ENCODE measurements at places on chromosomes 7 and 10.

- no peak for DNase-seq
Observed at GRCh38 chr7:91068136-91068795, 196.0 kb upstream of the FZD1 start.

GRCh38 chr7:70553364-70553763 is 578.6 kb upstream of the GALNT17 start:
- no peak for DNase-seq

DNA sequence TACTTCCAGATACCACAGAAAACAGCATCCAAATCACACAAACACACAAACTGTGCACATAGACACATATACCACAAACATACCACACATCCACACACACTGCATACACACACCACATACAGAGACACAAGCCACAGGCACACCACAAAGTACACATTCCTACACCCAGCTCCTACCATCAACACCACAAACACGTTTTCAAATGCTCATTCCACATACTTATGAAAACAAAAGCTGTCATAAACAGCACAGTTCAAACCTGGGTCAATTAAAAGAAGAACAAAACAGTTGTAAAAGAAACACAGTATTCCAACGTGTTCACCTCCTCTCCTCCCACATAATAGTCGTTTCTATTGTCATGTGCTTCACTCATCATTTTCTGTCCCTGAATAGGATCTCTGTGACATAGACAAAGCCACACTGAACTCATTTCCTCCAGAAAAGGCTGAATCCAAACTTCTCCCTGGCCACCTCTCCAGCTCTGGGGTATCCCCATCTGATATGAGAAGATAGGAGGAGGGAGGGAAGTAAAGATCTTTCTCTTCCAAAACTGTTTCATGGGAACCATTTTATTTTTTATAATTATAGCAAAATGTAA is 89.2 kb downstream of the CXCL12 start:
- no peak for DNase-seq

DNA sequence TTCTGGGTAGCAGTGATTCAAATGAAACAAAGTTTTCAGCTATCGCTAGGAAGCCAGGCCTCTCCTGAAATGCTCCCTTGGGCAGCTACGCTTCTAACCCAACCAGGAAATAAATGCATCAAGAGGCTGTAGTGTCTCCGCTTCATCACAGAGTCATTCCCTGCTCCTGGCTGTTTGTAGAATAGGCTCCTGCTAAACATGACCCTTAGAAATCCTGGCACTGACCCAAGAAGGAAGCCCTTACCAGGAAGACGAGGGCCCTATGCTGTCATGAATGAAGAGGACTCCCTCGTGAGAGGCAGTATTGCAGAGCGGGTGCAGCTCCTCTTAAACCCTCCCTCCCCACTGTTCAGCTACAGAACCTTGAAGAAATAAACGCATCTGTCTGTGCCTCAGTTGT is 48.3 kb downstream of the NOD1 start:
- no peak for DNase-seq

GRCh38 chr7:2969398-2970306 is 74.0 kb downstream of the CARD11 start:
- DNase-seq: no peak

- DNase-seq: no peak
Observed at GRCh38 chr10:59373071-59373470, 10.7 kb upstream of the FAM13C start.

DNA sequence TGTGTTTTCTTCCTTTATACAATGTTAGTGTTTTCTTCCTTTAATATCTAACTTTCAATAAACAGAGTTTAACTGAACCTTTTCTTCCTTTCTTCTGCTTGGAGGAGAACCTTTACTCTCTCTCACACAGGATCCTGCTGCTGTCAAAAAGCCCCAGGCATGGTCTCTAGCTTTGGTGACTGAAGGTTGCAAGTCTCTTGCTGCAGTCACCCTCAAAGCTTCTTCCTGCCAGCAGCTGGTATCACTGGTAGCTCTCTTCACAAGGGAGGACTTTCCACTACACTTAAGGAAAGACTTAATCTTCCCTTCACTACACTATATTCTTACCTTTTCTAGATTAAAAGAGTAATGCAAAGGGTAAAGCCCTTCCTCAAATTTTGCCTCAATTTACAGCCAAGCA is 153.4 kb downstream of the SGMS1 start:
- no peak for DNase-seq

DNA sequence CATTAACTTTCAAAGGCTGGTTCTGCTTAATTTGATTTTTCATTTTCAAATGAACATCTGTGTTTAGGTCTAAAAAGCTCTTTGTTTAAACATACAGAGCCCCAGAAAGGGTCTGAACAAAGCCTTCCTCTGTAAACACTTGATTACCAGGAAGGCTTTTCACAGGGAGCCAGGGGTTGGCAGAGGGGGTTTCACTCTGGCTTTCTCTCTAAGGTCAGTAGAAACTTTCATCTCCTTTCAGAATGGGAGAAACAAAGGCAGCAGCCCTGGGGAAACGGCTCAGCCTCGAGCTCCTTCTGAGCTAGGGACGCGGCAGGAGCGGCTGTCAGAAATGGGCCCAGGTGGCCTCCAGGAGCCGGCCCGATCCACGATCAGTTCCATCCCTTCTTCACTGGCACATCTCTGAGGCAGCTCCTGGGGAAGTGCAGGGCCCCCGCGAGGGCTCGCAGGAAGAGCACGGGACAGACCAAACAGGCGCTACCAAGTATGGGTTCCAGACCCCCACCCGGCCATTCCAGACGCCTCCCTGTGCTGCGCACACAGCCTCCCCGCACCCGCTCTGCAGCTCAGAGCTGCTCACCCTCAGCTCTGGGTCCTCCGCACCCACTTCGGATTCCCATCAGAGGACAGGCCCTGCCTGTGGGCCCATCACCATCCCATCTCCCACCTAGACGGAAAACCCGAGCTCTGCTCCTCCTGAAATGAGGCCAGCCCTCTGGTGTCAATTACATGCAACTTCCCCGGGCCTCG is 124.1 kb downstream of the MAD1L1 start:
- no peak for DNase-seq

- DNase-seq: no peak
Observed at GRCh38 chr10:55746002-55746401, 615.1 kb downstream of the ZWINT start.

GRCh38 chr10:127720142-127720541 is 16.8 kb upstream of the FOXI2 start:
- DNase-seq: no peak

DNA sequence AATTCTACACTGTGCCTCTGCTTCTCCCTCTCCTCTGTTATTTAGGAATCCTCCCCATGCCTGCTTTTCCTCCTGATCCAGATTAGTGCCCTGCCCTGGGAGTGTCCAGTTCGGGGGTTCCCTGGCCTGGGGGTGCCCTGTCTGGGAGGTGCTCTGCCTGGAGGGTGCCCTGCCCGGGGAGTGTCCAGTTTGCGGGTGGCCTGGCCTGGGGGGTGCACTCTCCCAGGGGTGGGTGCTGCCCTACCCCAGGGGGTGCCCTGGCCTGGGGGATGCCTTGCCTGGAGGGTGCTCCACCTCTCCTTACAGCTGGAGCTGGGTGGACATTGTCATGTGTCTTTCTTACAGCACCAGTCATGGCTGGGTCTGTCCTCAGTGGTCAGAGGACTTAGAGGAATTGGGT is 20.2 kb downstream of the RAMP3 start:
- no peak for DNase-seq

- DNase-seq: no peak
Observed at GRCh38 chr7:13801669-13802068, 187.8 kb downstream of the ETV1 start.

DNA sequence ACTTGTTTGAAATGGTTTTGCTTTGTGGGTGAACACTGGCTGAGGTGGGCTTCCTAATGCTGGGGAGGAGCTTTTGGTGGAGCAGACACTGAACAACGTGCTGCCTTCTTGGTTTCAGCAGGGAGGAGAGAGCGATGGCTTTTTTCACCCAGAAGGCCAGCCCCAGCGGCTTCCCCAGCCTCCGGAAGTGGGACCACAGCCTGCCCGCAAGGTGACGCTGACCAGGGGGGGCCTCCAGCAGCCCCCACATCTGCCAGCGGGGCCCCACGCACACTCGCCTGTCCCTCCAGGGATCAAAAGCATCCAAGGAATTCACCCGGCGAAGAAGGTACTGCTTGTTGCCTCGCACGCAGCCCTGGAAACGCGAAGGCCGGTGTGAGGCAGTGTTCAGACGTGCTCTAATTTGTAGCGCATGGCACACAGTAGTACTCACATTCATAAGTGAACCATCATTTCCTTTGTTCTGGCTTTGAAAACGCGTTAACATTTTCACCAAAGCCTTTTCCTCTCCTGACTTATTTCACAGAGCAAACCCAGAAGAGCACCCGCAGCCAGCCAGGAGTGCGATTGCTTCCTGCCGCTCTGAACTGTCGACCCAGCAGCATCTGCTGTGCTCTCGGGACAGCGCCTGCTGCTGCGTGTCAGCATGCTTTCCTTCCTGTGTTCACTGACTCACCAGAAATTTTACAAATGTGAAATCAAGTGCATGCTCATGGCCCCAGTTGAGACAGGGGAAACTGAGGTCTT is 48.4 kb downstream of the SHH start:
- DNase-seq: peak; percentile 21

DNA sequence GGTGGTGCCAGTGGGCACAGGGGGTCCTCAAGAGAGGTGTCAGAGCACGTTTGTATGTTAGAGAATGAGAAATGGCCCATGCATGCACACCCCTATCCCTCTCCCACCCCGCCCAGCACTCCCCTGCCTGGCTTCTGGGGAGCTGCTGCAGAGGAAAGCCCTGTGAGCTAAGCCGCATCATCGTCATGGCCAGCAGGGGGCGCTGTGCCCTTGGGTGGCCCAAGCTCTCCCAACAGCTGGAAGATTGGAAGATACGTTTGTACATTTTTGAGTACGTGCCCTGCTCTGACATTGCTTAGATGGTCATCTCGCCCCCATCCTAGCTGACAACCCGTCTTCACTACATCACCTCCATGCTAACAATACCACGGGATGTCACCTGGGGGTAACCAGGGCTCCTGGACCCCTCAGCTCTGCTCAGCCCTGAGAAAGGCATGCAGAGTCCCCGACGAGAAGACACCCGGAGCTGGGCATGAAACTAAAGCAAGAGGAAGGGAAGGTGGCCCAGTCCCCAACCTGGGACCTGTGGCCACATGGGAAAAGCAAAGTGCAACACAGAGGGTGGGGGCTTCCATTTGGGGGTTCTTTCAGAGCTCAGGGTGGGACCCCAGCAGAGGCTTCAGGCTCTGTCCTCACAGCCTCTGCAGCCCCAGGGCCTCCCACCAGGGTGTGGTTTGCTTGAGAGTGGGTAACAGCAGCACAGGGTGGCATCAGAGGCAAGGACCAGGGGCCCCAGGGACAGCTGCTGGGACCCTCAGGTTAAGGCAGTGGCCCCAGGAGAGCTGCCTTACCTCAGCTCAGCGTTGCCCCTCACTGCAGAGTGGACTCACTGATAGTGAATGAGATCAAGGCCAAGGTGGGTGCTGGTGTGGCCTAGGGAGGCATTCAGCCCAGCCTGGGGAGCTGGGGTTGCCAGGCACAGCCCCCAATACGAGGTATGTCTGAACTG is 136.6 kb downstream of the PTPN20 start:
- peak; percentile 48 for DNase-seq

GRCh38 chr10:23344241-23344841 is at the start of gene C10orf67:
Gene C10orf67 (minus strand): TSS chr10:23344797. CDS start chr10:23344774, 23 bp downstream.
- DNase-seq: no peak

DNA sequence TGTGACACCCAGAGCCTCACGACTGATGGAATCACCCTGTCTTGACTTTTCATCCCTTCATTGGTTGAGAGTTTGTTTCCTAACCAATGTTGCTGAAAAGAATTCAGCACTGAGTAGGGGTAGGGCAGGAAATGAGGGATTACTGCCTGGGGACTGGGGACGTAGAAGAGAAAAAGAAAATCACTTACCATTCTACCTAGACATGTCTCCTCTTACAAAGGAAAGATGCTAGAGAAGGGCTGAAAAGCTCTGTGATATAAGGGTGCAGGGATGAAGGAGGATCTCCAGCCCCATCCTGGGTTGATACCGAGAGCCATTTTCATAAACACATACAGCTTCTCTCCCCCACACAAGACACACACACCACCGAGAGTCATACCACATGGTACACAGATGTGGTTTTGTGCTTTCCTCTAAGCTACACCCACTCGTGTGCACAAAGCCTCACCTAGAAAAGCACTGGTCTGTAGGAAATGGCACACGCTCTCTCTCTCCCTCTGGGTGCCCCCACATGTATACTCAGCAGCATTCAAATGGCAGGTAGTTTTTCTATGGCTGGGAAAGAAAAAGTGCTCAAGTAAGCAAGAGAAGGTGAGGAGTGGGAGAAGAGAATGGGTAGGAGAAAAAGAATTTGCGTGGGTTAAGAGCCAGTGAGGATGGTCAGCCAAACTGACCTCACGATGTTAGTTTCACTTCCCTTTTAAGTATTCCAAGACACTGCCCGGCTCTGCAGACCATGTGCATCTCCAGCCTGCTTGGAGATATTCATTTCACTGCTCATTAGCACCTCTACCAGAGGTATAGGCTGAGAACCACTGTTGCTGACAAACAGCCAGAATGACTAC is 85.8 kb downstream of the CALD1 start:
- no peak for DNase-seq

- no peak for DNase-seq
Observed at GRCh38 chr7:118286131-118286530, 61.6 kb downstream of the ANKRD7 start.

DNA sequence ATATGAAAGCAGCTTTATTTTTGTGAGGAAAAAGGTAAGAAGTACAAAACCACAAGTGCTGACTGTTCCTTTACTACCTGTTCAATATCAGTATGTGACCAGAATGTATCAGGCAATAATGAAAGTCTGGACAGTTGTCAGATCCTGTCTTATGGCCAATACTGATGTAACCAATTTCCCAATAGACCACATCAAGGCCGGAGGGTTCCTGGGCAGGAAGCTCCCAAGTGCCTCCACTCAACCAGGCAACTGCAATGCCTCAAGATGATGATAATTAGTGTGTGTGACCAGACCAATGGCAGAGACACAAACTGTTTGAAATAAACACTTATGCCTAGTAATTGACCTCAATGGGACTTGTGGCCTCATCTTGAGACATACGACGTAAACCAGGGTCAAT is 149.4 kb upstream of the ASAH2 start:
- DNase-seq: no peak

GRCh38 chr10:103847909-103848468 is 7.4 kb downstream of the SH3PXD2A start:
- DNase-seq: no peak

- no peak for DNase-seq
Observed at GRCh38 chr10:70285476-70285831, 1.6 kb upstream of the NPFFR1 start.

DNA sequence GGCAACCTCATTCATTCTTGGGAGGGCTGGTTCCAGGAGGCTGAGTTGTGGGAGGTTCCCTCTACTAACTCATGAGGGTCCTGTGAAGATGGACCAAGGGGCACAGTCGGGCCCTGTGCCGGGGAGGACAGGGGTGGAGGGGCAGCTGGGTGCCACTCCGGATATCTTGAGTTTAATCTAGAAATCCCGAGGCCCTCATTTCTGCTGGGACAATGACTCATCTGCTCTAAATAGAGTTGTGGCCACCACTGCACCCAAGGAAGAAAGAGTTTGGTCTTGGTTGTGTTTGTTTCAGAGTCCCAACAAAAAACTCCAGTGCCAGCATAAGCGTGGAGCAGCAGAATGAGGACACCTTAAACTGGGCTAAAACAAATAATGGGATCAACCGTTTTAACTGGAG is 82.4 kb downstream of the EBF3 start:
- no peak for DNase-seq

All from stimulated activated CD8-positive, alpha-beta memory T cell treated with anti-CD3 and anti-CD28 coated beads, Interleukin-4, amount 100 ng/mL, for 1 hour (primary cell).